ENCODE measurements at places on chromosomes 4 and X.

DNA sequence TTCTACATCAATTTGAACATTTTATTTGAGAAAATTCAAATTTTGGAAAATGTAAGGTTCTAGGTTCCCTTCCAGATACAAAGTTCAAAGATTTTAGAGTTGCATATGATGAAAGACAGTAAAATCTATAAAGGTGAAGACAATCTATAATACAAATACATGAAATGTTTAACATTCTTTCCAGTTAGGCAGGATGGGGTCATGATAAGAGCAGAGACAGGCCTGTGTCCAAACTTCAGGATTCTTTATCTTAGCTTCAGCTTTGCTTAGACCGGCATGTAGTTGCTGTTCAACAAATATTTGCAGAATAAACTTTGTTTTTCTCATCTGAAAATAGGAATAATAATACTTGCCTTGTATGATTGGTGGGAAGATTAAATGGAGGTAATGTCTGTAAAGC, 4.5 kb upstream of the RPS6KA3 start:
- DNase-seq: no peak

- DNase-seq: no peak
Observed at GRCh38 chr4:183353557-183353956, 31.3 kb upstream of the CLDN24 start.

DNA sequence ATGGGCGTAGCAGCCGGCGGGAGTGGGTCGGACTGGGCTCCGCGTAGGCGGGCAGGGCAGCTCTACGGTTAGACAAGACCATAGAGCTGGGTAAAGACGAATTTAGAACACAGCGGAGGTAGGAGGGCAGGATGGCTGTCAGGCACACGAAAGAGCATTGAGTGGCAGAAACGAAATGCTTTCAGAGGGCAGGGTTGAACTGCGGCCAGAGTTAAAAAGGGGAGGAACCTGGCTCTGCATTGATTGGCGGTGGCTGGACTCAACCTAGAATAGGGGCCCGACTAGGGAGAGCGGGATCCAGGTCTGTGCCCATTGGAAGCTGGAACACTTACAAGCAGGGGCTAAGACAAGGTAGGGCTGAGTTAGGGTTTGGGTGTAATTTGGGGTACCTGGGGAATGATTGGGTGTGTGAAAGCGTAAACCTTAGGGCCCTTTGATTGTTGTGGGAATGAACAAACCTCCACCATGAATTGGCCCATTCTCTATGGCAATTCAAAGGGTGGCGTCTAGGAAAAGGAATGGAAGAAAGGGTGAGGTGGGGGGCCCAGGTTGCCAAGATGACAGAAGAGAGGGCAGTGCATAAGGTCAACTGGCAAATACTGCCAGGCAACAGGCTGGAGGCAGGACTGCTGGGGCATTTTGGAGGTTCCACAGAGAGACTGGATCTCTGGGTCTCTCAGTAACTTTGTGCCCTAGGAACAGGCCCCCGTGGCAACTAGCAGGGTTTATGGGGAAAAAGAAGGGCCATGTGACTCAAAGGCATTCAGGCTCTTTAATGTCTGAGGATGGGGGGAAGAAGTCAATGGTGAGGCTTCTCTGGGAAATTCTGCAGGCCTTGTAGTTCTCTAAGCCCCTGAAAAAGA, 911 bp upstream of the ELK1 start:
- no peak for DNase-seq

DNA sequence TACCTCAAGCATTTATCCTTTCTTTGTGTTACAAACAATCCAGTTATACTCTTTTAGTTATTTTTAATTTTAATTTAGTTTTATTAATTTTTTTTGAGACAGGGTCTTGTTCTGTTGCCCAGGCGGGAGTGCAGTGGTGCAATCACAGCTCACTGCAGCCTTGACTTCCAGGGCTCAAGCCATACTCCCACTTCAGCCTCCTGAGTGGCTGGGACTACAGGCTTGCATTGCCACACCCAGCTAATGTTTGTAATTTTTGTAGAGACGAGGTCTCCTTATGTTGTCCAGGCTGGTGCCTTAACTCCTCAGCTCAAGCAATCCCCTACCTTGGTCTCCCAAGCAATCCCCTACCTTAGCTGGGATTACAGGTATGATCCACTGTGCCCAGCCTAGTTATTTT, 45.9 kb downstream of the CDKL5 start:
- DNase-seq: no peak

DNA sequence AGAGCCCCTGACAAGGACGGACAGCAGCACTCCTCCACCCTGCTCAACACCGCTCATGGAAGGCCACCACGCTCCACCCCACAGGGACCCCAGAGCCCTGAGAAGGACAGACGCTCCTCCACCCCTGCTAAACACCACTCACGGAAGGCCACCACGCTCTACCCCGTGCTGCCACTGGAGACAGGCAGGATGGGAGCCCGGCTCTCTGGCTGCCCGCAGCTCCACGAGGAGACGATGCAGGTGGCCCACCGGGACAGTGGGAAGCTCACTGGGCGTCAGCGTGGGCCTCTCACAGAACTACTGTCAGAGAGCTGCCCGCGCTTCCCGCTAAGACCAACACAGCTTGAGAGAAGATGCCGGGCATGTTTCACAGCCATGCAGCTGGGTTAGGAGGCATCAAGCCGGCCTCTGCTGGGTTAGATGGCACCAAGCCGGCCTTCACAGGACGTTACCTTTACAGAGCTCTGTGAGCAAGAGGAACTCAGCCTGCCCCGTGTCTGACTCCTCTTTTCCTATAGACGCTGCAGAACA, 20.8 kb downstream of the GAK start:
- no peak for DNase-seq

- no peak for DNase-seq
Observed at GRCh38 chr4:53515076-53515475, 76.2 kb downstream of the LNX1 start.

DNA sequence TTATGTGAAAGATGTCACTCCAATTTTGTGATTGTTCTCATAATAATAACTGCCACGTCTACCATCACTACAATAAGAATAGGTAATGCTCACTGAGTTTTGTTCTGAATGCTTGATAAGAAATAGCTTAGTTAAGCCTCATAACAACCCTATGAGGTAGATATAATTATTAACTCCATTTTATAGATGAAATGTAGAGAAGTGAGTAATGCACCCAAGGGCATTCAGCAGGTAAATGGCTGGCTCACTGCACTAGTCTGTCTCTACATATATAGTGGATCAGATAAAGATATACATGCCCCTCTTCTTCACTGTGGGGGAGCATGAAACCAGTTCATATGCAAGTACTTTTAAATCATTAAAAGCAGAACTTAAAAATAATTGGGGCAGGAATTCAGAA, 65.8 kb upstream of the SLC4A4 start:
- DNase-seq: no peak

- no peak for DNase-seq
Observed at GRCh38 chrX:135396566-135396965, 25.2 kb upstream of the SMIM10L2A start.

- DNase-seq: no peak
Observed at GRCh38 chr4:7139167-7139982, 53.0 kb upstream of the SORCS2 start.

DNA sequence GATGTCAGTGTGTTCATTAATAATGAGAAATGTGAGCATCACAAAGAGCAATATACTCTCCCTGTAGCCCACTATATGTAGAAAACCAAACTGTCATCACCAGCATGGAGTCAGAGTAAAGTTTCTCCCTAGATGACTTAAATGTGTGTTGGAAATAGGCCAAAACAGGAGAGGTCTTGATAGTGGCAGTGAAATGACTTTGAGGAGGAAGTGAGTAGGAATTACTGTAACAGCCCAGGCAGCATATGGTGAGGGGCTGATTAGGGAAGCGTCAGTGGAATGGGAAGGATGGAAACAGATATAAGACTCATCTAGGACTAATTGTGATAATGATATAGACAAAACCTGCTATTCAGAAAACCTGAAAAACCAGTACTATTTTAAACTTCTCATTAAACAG, 83.9 kb downstream of the ATXN3L start:
- no peak for DNase-seq

- no peak for DNase-seq
Observed at GRCh38 chrX:150919401-150919800, 20.9 kb upstream of the CD99L2 start.

GRCh38 chr4:153371701-153372234, 27.3 kb downstream of the MND1 start:
- no peak for DNase-seq

DNA sequence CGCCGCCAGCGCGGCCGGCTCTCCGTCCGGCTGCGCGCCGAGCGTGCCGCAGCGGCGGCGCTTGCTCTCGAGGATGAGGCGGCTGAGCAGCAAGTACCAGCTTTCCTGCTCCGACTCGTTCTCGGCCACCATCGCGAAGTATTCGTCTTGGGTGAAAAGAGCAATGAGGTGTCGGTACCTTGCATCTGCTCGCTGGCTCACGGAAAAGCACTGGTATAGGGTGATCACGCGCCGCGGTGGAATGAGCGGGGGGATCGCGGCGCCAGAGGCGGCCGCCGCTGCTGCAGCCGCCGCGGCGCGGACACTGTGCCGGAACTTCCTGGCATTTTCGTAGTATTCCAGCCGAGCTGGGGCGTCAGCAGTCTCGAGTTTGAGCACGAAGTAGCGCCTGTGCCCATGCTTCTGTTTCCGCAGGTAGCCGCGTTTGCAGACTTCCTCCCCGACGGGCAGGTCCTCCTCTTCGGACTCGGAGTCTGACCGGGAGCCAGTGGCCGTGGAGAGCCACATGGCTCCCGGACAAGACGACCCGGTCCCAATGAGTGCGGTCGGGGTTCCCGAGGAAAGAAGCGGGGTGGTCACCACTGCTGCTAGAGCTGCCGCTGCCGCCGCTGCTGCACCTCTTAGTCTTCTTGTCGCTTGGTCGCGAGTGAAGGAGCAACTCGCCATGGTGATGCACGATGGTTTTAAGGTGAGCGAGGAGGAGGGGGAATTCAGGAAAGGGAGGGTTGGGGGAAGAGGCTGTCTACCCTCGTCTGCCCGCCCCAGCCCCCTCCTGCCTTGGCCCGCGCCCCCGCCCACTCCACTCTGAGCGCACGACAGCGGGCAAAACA, 469 bp downstream of the IRS4 start:
- no peak for DNase-seq

DNA sequence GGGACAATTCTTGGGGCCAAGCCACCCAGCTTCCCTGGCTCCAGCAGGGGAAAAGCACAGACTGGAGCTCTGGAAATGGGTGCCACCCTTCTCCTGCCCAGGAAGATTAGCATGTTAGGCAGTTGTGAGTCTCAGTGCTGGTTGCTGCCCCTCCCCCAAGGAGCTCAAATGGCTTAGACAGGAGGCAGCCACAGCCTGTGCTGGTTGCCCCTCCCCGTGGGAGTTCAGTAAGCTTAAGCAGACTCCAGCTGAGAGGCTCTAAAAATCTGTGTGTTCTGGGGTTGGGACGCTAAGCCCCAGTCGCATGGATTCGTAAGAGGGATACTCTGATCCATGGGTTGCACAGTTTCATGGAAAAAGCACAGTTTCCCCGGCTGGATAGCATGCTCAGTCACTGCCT, 92.7 kb upstream of the NDST3 start:
- no peak for DNase-seq

DNA sequence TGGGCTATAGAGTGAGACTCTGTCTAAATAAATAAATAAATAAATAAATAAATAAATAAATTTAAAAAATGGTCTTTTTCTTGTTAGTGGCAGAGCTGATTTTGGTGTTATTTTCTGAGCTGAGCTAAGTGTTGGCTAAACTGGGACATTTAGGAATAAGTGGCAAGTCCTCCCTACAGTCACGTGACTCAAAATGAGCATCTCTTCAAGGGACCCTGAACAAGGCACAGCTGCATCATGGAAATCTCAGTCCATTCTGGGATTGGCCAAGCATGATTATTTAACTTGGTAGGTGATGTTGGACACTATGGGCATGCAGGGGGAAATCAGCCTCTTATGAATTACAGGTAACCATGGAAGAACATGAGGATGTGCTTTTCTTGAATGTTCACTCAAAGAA, 42.0 kb downstream of the HAND2 start:
- DNase-seq: no peak

GRCh38 chr4:114040319-114041116, 61.1 kb upstream of the ARSJ start:
- DNase-seq: peak; percentile 2

DNA sequence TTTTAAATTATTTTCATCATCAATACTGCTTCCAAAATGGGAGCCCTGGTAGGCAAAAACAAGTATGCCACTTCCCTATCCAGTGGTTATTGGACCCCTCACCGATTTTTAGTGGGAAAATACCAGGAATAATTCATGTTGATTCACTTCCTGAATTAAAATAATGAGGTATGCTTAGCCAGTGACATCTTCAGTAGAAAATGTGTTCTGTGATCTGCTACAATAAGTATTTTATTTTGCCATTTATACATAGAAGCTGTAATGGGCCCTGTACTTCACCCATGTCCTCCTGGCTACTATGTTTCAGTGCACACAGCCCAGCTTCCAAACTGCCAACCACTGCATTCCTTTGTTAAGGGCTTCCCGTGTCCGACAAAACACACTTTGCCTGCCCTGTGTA, 41.0 kb upstream of the KLHL34 start:
- DNase-seq: no peak

- no peak for DNase-seq
Observed at GRCh38 chrX:10021461-10022272, 54.5 kb downstream of the CLDN34 start.

GRCh38 chr4:163540977-163541376, 46.5 kb downstream of the TMA16 start:
- no peak for DNase-seq
